Psoas muscle (tissue), 8 donors: ENCODE measurements at places on chromosomes 12 and 14. TPM values are rescaled to one million over a fixed set of nuclear protein-coding genes. Genes with fewer than 3 reads are reported as not detected.

DNA sequence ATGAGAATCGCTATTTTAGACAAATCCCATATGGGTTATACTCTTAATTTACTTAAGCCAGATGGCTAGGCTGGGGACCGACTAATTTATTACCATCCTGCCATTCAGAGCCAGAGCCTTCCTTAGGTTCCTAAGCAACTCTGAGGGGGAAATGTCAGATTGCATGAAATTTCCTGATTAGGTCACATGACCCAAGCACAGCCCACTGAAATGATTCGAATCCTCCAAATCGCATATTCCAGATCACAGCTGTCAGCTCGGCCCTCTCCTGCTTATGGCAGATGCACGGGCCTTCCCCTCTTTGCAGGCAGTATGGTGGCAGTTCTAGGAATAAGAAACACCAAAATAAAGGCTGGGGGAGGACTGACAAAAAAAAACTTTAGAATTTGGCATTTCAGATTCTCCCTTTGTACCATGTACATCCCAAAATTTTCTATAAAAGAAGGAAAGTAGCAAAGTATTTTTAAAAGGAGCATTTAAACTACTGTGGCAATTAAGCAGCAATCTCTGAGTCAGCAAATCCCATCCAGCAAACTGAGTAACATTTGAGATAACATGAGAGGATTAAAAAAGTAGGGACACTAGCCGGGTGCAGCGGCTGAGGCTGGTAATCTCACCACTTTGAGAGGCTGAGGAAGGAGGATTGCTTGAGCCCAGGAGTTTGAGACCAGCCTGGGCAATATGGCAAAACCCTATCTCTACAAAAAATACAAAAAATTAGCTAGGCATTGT, 30.5 kb upstream of the NUDT4 start:
- DNase-seq, result no peak
- no peaks in the 10 kb centered on the region for H3K36me3 ChIP-seq
- H3K27ac ChIP-seq, result no peak overlapping the region
- H3K4me1 ChIP-seq, result peaks cover 9% of the 10 kb centered on the region
- no peaks in the 10 kb centered on the region for H3K27me3 ChIP-seq
- H3K4me3 ChIP-seq, result no peak overlapping the region

GRCh38 chr12:69337311-69338090, 10.7 kb upstream of the LYZ start:
- H3K36me3 ChIP-seq, result no peaks in the 10 kb centered on the region
- H3K4me3 ChIP-seq, result no peak overlapping the region
- no peak for DNase-seq
- no peak overlapping the region for H3K27ac ChIP-seq

DNA sequence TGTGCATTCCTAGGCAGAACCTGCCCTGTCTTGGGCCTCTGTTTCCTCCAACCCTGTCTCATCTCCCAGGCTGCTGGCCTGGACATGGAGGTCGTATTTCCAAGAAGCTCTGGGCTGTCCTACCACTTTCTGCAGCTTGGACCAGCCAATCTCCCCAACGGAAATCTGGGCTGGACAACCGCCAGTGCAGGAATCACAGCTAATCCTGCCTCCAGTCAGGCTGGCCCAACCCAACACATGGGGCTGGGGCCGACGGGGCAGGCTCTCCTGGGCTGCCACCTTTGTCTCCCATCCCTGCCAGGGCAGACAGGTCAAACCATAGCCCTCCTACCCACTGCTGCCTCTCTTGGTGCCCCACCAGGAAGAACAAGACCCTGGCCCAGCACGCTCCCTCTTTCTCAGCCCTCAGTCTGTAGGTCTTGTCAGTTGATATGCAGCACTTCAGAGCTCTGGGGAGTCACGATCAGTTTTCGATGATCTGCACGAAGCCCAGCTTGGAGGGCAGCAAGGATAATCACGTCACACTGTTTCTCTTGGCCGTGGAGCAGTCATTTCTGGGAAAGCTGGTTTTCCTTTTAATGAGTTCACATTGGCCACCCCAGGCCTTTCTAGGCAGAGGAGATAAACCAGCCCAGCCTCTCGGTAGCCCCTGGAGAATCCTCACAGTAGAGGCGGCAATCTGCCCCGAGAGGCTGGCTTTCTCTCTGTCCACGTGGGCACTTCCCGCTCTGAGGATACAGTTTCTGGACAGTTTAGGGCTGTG, 195.2 kb upstream of the PRMT8 start:
- no peak overlapping the region for H3K4me3 ChIP-seq
- peaks cover 22% of the 10 kb centered on the region for H3K4me1 ChIP-seq
- no peak overlapping the region for H3K27ac ChIP-seq

DNA sequence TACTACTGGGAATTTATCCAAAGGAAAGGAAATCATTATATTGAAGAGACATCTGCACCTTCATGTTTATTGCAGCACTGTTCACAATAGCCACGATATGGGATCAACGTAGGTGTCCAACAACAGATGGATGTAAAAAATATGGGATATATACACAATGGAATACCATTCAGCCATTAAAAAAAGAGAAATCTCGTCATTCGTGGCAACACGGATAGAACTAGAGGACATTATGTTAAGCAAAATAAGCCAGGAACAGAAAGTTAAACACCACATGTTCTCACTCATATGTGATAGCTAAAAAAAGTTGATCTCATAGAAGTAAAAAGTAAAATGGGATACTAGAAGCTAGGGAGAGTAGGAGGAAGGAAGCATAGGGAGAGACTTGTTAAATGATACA, 82.9 kb upstream of the CLMN start:
- DNase-seq, result no peak
- H3K4me1 ChIP-seq, result no peaks in the 10 kb centered on the region
- H3K4me3 ChIP-seq, result no peak overlapping the region
- no peaks in the 10 kb centered on the region for H3K36me3 ChIP-seq
- H3K27ac ChIP-seq, result no peak overlapping the region

GRCh38 chr12:67320614-67321295, 51.6 kb downstream of the CAND1 start:
- no peak for DNase-seq
- H3K27me3 ChIP-seq, result no peaks in the 10 kb centered on the region
- no peak overlapping the region for H3K27ac ChIP-seq
- no peak overlapping the region for H3K4me3 ChIP-seq
- peaks cover 7% of the 10 kb centered on the region for H3K4me1 ChIP-seq

- no peak overlapping the region for H3K27ac ChIP-seq
- DNase-seq, result no peak
- H3K4me3 ChIP-seq, result no peak overlapping the region
- no peaks in the 10 kb centered on the region for H3K27me3 ChIP-seq
Observed at GRCh38 chr12:129911428-129912049, 7.7 kb upstream of the TMEM132D start.

DNA sequence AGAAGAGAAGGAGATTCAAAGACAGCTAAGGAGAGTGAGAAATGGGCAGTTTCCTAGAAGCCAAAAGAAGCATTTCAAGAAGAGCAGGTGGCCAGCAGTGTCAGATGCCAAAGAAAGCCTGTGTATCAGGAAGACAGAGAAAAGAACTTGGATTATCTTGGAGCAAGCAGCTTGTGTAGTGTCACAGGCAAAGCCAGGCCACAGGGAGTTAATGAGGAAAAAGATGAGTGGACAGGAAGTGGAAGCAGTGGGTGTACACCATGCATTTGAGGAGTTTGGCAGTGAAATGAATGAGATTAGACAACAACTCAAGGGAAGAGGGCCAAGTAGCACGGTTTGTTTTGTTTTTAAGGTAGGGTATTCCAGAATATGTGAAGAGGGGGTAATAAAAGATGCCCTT, 5.6 kb upstream of the MYH7 start:
- DNase-seq, result no peak
- no peak overlapping the region for H3K4me3 ChIP-seq
- H3K36me3 ChIP-seq, result no peaks in the 10 kb centered on the region
- H3K27me3 ChIP-seq, result no peaks in the 10 kb centered on the region
- peak overlapping the region; percentile 83 for H3K27ac ChIP-seq
- H3K4me1 ChIP-seq, result peaks cover 32% of the 10 kb centered on the region

The IRF2BPL gene
- 23.2 TPM for total RNA-seq

- peak overlapping the region; percentile 75 for H3K4me3 ChIP-seq
- peaks cover 12% of the 10 kb centered on the region for H3K4me1 ChIP-seq
- peak overlapping the region; percentile 99 for H3K27ac ChIP-seq
- no peaks in the 10 kb centered on the region for H3K27me3 ChIP-seq
- no peaks in the 10 kb centered on the region for H3K36me3 ChIP-seq
Observed at GRCh38 chr14:34872822-34873588, 2.2 kb downstream of the BAZ1A start.

GRCh38 chr14:82872494-82872893, 1338.8 kb upstream of the SEL1L start:
- no peak for DNase-seq
- no peak overlapping the region for H3K4me3 ChIP-seq
- no peaks in the 10 kb centered on the region for H3K27me3 ChIP-seq

The RFX4 gene
- not detected for total RNA-seq

GRCh38 chr14:26448181-26448855, 149.5 kb downstream of the NOVA1 start:
- H3K4me3 ChIP-seq, result no peak overlapping the region
- no peak overlapping the region for H3K27ac ChIP-seq
- DNase-seq, result no peak
- H3K36me3 ChIP-seq, result no peaks in the 10 kb centered on the region

- no peak for DNase-seq
- no peak overlapping the region for H3K4me3 ChIP-seq
- H3K4me1 ChIP-seq, result no peaks in the 10 kb centered on the region
- H3K36me3 ChIP-seq, result peaks cover 30% of the 10 kb centered on the region
Observed at GRCh38 chr14:90903101-90903500, 86.9 kb upstream of the TTC7B start.

The CFAP54 gene
- 0.14 TPM for total RNA-seq

The PRKAG1 gene
- total RNA-seq, result 49.5 TPM

DNA sequence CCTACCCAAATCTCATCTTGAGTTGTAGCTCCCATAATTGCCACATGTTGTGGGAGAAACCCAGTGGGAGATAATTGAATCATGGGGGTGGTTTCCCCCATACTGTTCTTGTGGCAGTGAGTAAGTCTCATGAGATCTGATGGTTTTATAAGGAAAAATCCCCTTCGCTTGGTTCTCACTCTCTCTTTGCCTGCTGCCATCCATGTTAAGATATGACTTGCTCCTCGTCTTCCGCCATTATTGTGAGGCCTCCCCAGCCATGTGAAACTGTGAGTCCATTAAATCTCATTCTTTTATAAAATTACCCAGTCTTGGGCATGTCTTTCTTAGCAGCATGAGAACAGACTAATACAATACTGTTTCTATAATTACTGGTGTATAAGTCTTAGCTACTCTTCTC, 6.5 kb upstream of the BCAT1 start:
- no peak overlapping the region for H3K4me3 ChIP-seq
- DNase-seq, result no peak
- no peaks in the 10 kb centered on the region for H3K4me1 ChIP-seq

The PKP2 gene
- 7.8 TPM for total RNA-seq

DNA sequence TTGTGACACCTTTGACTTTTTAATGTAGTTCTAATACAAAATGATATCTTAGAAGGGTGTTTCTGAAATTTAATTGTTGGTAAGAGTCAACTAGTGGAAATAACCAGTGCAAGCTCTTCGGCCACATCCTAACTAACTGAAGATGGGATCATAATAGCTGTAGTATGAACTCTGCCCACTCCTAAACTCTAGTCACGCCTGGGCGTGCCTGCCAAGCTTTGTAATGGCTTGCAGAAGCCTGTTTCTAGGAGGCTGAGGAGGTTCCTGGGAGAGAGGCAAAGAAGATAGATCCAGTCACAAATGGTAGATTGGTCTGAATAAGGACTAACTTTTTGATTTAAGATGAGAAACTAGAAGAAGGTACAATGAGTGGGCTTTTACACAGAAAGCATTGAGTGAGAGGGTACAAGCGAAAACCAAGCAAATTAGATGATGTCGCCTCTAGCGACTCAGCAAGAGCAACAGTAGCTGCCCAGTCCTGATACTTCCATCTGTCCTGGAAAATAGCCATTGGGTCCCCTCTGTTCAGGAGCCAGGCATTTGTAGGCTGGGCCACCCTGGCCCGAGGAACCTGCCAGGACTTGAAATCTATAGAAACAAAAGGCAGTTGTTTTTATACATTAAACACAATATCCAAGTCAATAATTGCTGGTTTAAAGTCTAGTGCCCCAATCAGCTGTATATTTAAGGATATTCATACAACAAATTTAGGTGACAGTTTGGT, 148.8 kb downstream of the SLC38A4 start:
- H3K36me3 ChIP-seq, result no peaks in the 10 kb centered on the region
- H3K27ac ChIP-seq, result no peak overlapping the region
- DNase-seq, result no peak
- peaks cover 26% of the 10 kb centered on the region for H3K4me1 ChIP-seq

- peaks cover 32% of the 10 kb centered on the region for H3K4me1 ChIP-seq
- no peak for DNase-seq
- H3K4me3 ChIP-seq, result peak overlapping the region; percentile 97
- peak overlapping the region; percentile 86 for H3K27ac ChIP-seq
- H3K36me3 ChIP-seq, result no peaks in the 10 kb centered on the region
Observed at GRCh38 chr14:24147761-24148428, 597 bp downstream of the RNF31 start.

The LTBP2 gene
- total RNA-seq, result 11.8 TPM

GRCh38 chr12:8697120-8697475, 693 bp upstream of the RIMKLB start:
- H3K27me3 ChIP-seq, result no peaks in the 10 kb centered on the region
- peak overlapping the region; percentile 96 for H3K27ac ChIP-seq
- peaks cover 27% of the 10 kb centered on the region for H3K4me1 ChIP-seq
- H3K4me3 ChIP-seq, result peak overlapping the region; percentile 99

- H3K36me3 ChIP-seq, result no peaks in the 10 kb centered on the region
- no peaks in the 10 kb centered on the region for H3K27me3 ChIP-seq
- DNase-seq, result no peak
- no peak overlapping the region for H3K27ac ChIP-seq
- no peaks in the 10 kb centered on the region for H3K4me1 ChIP-seq
- no peak overlapping the region for H3K4me3 ChIP-seq
Observed at GRCh38 chr12:53844994-53845844, 93.4 kb upstream of the HOXC13 start.

- DNase-seq, result no peak
- no peaks in the 10 kb centered on the region for H3K36me3 ChIP-seq
Observed at GRCh38 chr14:22651586-22651985, 7.4 kb upstream of the OR6J1 start.

- DNase-seq, result no peak
- no peaks in the 10 kb centered on the region for H3K27me3 ChIP-seq
- H3K4me3 ChIP-seq, result no peak overlapping the region
- H3K27ac ChIP-seq, result no peak overlapping the region
Observed at GRCh38 chr12:58888131-58888783, 32.0 kb downstream of the LRIG3 start.

The EML1 gene
- 15.5 TPM for total RNA-seq

DNA sequence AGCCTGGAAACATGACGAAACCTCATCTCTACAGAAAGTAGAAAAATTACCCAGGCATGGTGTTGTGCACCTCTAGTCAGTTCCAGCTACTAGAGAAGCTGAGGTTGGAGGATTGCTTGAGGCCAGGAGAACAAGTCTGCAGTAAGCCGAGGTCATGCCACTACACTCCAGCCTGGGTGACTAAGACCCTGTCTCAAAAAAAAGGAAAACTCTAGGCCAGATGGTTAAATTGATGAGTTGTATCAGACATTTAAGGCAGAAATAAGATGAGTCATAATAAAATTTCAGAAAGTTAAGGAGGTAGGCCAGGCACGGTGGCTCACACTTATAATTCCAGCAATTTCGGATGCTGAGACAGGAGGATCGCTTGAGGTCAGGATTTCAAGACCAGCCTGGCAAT, 10.7 kb downstream of the EIF2S1 start:
- no peak overlapping the region for H3K27ac ChIP-seq
- no peaks in the 10 kb centered on the region for H3K27me3 ChIP-seq
- H3K4me1 ChIP-seq, result no peaks in the 10 kb centered on the region
- H3K36me3 ChIP-seq, result peaks cover 15% of the 10 kb centered on the region
- H3K4me3 ChIP-seq, result no peak overlapping the region
- no peak for DNase-seq

GRCh38 chr12:21940549-21941505, at the start of gene ABCC9:
ABCC9 (minus strand) TSS chr12:21941426; CDS start chr12:21936674, 4,752 bp downstream.
- H3K36me3 ChIP-seq, result no peaks in the 10 kb centered on the region
- peak; percentile 81 for DNase-seq
- peak within 1 kb of the TSS; percentile 80 for H3K4me3 ChIP-seq
- H3K27me3 ChIP-seq, result no peaks in the 10 kb centered on the region

The CACNB3 gene
- total RNA-seq, result 2.4 TPM
